C1 segment of cervical spinal cord (tissue), 14 donors: ENCODE measurements at places on chromosomes 1 and 21.

DNA sequence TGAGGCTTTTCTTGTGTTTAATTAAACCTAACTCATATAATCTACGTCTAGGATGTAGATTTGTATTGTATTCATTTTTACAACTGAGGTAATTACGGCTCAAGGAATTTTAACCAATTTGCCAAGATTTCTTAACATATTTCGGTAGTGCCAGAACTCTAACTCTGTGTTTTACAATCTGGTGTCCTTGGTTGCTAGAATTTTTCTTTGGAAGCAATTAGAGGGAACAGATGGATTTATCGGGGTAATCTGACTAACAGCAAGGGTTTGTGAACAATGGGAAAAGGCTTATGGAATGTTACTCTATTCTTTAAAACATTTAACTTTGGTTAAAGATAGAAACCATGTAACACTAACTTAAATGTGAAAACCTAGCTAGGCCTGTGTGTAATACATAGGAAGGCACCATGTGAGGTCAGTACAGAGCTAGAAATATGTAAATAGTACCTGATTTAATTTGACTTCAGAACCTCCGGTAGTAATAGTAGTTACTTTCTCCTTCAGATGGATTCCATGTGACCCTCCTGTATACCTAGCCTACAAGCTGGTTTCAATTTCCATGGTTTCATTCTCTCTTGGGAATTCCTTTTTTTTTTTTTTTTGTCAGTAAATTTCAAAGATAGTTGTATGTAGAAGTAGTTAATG lies 1.2 kb downstream of the MTF2 start:
- DNase-seq, result no peak

DNA sequence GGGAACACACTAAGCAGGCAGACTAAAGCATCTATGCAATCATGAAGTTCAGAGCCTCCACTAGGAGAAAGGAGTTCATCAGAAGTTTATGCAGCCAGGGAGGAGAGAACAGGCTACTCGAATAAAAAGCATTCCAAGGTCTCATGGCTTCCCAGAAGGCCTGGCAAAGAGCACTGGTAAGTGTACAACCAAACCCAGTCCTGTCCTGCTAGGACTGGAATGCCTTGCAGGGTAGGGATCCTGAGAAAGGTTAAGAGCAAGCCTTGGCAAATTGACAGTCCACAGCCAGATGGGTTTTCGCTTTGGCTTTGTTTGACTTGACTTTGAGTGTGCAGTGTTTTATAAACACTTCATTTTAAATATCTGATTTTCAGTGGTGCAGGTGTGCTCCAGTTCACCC lies 133.6 kb upstream of the ATP1B1 start:
- no peak for DNase-seq

DNA sequence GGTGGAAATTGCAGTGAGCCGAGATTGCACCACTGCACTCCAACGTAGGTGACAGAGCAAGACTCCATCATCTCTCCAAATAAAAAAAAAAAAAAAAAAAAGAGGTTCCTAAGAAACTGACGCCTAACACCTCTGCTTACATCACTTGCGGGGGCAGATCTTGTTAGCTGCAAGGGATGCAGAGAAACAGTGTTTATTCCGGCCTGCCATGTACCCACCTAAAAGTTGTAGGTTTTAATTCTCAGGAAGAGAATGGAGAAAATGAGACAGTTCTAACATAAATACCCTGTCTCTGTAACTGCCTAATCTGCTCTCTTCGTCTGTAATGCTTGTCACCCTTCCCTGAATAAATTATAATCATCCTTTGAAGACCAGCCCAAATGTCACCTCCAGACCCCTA lies 9.0 kb upstream of the SRSF4 start:
- DNase-seq, result no peak

DNA sequence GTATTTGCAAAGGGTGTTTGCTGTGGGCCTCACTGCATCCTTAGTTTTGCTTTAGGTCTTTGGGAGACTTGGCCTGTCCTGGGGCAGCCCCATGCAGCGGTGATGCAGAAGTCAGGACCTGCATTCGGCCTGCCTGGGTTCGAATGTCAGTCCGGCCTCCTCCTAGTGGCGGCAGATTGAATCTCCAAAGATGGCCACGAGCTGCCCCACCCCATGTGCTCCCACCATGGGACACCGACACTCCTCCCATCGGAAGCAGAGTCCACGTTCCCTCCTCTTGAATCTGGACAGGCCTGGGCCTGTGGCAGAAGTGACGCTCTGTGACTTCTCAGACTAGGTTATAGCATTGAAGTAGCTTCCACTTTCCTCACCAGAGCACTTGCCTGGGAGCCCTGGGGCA lies 16.3 kb upstream of the NPPB start:
- DNase-seq, result no peak

DNA sequence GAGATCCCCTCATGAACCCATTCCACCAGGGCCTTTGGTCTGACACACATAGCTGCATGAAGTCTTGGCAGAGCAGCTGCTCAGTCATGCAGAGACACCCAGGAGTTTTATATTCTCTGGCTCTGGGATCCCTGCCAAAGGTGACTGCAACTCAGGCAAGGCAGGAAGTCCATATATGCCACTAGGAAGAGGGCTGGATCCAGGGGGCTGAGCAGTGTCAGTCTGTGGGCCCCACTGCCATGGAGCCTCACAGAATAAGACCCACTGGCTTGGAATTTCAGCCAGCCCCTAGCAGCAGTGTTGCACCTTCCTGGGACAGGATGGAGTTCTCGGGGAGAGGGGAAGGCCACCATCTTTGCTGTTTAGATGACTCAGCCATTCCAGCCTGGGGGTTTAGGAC lies 199.7 kb downstream of the TBX15 start:
- no peak for DNase-seq

GRCh38 chr1:6280761-6281451 lies 20.0 kb upstream of the GPR153 start:
- DNase-seq, result no peak

- no peak for DNase-seq
These were observed 115.8 kb downstream of the RPS6KC1 start for GRCh38 chr1:213166852-213167251.

GRCh38 chr1:36924282-36924811 lies 110.0 kb downstream of the GRIK3 start:
- DNase-seq, result no peak

DNA sequence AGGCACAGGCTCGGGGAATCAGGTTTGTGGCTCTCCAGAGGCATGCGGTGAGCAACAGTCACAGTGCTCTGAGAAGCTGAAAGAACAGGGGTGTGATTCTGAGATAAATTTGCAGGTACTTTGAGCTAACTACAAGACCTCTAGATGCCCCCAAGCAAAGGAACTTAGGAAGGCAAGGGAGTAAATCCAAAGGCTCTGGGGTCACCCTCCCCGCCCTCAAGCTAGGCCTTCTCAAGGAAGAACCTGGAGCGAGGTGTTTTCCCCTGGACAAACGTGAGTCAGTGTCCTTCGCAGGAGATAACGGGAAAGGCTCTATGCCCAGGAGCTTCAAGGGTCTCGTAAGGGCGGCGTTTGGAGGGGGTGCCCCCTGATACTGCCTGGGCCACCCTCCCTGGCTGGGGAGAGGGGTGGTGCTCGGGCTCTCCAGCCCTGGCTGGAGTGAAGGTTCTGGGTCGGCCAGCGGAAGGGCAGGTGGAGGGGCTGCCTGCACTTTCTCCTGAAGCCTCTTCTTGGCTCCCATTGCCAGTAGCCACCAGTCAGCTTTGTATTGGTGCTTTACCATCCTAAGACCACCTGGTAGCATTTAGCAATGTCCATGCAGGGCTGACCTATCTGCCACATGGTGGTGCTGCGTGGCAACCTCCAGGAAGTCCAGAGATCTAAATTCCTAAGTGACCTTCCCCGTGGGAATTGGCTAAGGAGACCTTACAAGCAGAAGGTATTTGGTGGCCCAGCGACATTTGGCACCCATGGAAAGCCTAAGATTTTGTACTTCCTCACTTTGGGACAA lies 44.0 kb downstream of the GPR161 start:
- DNase-seq, result no peak

DNA sequence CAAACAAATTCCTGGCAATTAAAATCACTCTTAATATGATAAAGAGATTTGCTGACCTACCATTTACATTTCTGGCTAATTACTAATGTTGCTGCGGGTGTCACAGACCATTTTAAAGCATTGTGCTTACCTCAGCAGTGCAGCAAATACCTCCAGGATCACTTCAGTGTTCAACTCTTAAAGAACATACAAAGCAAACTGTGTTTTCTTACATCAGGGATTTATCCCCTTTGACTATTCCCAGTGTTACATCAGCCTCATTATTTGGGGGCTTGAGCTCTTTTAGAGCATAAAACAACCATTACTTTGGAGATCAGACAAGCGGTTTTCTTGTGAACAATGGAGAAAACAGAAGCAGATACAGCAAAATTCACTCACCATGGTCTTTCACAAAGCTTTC lies 185.4 kb downstream of the LYPLAL1 start:
- no peak for DNase-seq

DNA sequence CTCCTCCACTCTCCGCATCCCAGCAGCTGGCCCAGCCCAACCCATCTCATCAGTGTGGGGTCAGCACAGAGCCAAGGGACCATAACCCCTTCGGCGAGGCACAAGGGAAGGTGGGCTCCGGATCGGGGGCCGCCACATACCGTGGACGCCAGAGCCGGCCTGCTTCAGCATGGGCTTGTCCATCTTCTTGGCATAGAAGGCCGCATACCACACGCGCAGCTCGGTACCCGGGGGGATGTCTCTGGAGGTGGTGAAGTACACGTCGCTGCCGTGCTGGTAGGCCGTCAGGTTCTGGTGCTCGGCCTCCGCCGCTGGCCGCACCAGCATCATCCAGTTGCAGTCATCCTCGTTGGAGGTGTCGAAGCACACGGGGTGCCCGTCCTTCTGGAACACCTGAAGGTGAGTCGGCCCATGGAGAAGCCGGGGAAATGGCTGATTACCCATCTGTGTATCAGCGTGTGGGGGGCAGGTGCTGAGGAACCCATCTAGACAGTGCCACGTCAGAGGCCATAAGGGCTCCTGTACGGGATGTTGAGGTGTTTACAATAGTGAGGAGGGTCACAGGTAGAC lies 24.6 kb downstream of the PRDM15 start:
- no peak for DNase-seq

GRCh38 chr1:163528710-163529348 lies 207.1 kb downstream of the NUF2 start:
- no peak for DNase-seq
